ENCODE measurements at places on chromosomes 12 and 14.

DNA sequence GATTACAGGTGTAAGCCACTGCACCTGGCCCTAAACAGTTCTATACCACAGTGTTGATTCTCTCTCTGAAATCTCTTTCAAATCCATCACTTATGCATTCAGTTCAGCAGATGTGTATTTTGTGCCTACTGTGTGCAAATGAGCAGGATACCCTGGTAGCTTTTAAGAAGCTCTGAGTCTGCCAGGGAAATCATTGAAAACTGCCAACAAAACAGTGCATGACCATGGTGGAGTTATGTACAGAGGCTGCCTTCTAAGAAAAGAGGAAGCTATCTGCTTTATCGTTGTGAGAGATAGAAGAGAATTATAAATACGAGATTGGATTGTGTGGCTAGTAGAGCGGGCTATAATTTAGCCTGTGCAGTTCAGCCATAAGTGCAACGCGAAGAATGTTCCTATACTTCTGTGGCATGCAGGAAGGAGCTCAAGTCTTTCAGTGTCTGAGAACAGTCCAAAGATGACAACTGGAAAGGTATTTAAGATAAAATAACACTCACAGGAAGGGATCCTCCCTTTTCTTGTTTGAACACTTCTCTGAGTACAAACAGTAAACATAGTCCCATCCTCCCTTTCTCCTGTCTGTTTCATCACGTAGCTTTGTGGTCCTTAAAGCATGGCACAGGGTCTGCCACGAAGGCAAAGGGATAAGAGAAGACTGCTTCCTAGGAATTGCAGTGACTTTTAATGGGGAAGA, 4.3 kb downstream of the DIP2B start:
- no peak for DNase-seq

DNA sequence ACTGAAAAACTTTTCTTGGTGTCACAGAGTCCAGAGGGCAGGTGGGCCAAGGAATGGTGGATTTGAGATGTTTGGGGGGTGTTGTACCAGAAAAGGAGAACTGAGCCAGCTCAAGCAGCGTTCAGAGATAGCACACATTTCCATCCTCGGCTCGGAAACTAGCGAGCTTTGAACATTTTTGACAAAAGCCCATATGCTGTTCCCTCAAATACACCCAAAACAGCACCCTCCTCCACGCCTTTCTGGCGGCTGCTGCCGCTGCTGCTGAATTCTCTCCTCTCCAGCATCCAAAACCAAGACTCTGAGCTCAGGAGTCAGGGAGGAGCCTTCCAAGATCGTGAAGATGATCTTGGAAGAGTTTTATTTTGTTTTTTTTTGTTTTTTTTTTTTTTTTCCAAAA, 961 bp downstream of the SRRM4 start:
- DNase-seq = no peak

GRCh38 chr12:127550271-127550670, 716.7 kb upstream of the TMEM132C start:
- DNase-seq = no peak

GRCh38 chr12:113048716-113049127, 7.8 kb upstream of the DTX1 start:
- peak; percentile 23 for DNase-seq

- peak; percentile 28 for DNase-seq
Measured at GRCh38 chr12:26097046-26097878, 27.6 kb downstream of the BHLHE41 start.

GRCh38 chr14:93962701-93963601, 13.4 kb downstream of the ASB2 start:
- DNase-seq = no peak

- DNase-seq = no peak
Measured at GRCh38 chr14:101823511-101824120, 62.1 kb downstream of the PPP2R5C start.
